Cerebellar cortex (tissue), 1 donor: ENCODE measurements at places on chromosomes 11 and 22.
A peak's percentile ranks its signal among the peaks of the same experiment; 100 is the strongest.

GRCh38 chr11:16011396-16011795 lies 344.9 kb downstream of the SOX6 start:
- no peak for DNase-seq

GRCh38 chr11:3667149-3668035 lies 3.8 kb downstream of the CHRNA10 start:
- DNase-seq: no peak

GRCh38 chr11:115996808-115997188 lies 492.6 kb upstream of the CADM1 start:
- DNase-seq: no peak

DNA sequence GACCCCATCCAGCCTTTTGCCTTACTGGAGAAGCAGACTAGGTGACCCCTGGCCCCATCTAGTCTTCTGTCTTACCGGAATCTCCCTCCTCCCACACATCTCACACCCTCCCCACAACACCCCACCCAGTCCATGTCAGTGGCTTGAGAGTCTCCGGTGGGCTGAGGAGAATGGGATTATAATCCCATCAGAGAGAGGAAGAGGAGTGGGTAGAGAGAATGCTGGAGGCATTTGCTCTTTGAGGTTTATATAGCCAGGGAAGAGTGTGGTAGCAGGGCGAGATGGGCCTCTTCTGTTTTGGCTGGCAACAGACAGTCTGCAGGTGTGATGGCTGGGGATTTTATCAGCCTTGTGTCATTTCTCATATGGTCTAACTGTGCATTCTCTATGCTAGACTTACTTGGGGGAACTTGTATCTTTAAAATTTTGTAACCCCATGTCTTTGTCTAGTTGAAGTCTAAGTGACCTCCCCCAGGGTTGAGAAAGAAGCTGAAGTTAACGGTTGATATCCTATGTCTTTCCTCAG lies 50.3 kb downstream of the GRAMD1B start:
- DNase-seq: no peak

DNA sequence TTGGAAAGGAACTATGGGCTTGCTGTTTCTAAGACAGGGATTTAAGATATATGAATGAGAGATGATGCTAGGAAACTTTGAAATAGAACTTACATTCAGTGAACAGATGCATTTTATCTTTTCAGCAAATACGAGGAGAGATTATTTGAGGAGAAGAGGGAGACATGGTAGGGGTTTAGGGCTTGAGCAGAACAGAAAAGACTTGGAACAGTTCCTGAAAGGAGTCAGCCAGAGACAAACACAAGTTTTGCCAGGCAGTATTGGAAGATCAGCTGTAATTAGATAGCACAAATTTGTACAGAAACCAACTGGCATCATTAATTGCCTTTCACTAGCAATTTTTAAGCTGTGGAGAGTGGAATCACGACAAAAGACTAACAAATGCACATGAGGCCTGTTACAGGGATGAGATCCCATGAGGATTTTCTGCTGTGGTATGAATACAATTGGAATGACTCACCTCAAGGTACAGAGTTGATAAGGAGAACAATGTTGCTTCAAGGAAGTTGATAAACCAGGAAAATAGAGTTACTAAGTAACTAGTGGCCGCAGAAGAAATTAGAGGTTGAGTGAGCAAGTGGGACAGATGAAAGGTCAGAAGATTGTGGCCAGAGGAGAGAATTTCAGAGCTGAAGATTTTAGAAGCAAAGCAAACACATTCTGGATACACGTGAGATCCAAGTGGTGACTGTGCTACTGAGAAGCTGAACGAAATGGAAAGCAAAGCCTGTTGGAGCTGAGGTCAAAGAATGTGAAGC lies 67.9 kb downstream of the CYB5R2 start:
- DNase-seq: no peak

DNA sequence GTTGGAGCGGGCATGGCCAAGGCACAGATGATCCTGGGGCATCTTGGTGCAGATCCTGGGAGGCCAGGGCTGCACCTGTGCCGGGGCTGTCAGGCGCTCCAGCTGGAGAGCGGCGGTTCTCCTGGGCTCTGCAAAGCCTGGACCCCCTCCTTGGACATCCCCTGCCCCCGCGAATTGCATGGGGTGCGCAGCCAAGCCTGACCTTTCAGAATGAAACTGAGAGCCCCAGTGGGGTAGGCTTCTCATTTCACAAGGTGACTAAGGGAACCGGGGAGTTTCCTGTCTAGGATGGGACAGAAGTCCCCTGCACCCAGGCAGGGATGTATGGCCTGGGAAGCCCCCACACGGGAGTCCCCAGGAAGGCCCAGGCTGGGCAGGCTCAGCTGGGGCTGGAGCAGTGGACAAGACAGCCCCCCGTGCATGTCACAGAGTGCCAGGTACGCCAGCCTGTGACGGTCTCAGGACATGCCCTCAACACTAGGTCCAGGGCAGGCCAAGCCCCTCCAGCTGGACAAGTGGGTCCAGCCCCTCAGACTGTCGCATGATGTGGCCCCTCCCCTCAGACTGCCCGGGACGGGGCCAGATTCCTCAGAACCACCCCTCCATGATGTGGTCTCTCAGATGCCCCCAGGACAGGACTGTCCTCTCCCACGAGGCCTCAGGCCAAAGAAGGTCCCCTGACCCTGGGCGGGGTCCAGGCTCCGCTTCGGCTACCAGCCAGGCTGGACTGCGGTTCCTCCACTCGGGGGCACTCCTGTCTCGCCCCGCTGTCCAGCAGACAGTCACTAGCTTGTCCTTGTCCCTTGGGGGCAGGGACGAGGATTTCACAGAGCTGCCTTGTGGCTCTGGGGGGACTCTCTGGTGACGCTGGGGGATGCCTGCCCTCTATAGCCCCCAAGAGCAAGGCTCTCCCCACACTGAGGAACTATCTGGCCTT lies 2.3 kb downstream of the LSP1 start:
- no peak for DNase-seq

- DNase-seq: no peak
Observed at GRCh38 chr11:117097014-117097388, 1.2 kb downstream of the SIK3 start.

DNA sequence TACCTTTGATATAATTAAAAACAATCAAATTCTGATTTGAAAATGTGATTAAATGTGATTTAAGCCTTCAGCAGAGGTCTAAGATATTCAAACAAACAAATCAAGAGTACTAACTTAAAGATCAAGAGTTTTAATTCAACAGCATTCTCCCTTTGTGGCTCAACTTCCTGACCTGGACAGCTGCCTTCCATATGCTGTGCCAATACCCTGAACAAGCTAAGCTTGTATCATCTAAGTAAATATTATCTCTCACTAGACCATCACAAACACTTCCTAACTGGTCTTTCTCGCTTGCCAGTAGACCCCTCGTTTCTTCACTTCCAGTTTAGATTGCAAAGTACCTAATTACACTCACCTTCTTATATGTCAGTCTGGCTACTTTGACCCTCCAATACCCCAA lies 35.9 kb upstream of the P4HA3 start:
- no peak for DNase-seq

DNA sequence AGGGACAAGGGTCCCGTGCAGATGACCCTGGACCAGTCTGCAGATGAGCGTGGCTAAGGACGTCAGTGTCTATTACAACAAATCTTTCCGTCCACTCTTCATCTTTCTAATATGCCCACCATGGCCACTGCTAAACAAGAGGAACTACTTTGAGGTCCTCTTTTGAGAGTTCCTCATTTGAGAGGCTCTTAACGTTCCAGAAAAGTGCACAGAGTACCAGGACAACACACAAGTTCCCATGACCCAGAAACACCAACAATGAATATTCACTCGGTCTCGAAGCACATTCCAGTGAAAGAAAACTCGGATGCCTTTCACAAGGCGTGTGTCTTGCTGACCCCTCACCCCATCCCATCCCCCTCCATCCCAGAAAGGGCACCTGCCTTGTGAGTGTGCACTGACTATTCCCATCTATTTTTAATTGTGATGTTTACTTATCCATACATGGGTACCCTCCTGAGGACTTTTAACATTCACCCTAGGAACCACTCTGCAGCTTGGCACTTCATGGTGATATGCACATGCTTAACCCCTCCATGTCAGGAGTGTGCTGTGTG lies 157.0 kb downstream of the SHANK2 start:
- no peak for DNase-seq

GRCh38 chr11:8060146-8060719 lies 20.8 kb upstream of the TUB start:
- DNase-seq: no peak

DNA sequence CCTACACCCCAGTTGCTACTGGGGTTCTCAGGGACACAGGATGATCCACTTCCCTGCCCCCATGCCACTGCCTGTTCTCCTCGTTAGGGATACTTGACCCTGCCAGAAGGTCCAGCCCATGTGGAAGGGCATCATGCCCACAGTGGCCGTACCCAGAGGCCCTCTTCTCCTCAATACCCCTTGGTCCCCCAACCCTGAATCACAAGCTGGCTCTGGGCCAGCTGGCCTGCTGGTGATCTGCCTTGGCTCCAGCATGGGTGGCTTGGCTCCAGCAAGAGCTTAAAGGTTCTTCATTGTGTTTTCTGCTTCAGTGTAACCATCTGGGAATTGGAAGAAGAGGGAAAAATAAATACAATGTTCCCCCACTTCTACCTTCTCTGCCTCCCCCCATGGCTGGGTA lies 11.1 kb upstream of the TPBGL start:
- DNase-seq: no peak

DNA sequence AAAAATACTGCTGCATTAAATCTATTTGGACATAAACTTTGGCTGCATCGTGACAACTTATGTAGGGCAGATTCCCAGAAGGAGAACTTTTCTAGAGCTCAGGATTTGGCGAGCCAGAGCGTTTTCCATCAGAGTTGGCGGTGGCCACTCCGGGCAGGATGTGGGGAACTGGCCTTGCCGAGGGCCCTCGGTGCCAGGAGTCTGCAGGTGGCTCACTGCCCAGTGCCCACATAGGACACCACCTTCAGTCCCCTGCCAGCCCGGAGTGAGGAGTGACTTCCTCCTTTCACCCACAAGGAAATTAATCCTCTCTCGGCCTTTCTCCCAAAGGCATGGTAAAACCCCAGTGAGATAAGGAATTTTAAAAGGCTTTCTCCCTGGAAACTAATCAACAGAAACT lies 1.6 kb upstream of the LGALS2 start:
- DNase-seq: peak; percentile 85

DNA sequence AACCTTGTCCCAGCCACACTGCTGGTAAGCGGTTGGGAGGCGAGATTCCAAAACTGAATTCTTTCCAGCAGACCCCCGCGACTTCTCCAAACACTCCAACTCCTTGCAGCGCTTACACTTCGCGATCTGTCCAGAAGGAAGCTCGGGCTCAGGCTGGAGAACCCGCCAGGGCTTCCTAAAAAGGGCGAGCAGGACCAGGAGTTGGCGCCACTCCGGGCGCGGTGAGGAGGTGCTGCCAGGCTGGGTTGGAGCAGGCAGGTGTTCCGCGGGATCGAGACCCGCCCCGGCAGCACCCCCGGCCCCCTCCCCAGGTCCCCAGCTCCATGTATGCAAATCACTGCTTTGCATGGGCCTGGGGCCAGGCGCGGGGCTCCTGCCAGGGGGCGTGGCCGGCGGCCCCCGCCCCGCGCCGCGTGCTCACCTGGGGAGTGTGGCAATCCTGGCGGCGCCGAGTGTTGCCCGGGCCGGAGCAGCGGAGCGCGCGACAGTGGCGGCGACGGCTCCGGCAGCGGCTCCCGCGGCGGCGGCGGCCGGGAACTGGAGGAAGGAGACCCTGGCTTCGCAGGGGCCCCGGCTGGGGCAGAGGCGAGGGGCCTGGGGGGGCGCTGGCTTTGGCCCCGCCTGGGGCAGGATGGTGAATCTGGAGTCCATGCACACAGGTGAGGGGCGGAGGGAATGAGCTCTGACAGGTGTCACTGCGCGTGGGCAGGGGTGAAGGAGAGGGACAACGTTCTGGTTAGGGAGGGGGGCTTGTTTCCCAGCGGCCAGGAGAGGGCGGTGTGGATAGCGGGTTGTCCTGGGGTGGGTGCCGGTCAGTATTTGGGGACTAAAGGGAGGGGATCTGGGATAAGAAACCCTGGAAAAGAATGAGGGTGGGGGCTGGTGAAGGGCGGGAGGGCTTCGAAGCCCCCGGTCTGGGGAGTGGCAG lies at the start of gene POU2F3:
TSS of gene POU2F3 (plus strand) at position 428 of the 928 bp plus-strand sequence. CDS start at position 632, 204 bp downstream.
- DNase-seq: no peak

GRCh38 chr22:35611200-35611890 lies 5.8 kb downstream of the MB start:
- no peak for DNase-seq

DNA sequence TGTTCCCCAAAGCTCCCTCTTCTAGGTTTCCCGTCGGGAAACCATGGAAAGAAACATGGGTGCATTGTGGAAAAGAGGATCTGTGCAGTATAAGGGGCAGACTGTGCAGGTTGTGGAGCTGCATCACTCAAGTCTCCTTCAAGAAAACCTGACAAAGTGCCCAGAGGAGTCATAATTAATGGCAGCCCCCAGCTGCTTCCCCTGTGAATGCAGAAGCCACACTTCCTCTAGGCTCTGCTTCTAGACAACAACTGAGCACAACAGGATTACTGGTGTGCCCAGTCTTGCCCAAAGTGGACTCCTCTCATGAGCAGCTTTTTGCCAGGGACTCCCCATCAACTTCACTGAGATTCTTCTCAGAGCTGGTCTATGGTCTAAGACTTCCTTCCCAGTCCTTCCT lies 42.6 kb upstream of the SCUBE2 start:
- DNase-seq: no peak

DNA sequence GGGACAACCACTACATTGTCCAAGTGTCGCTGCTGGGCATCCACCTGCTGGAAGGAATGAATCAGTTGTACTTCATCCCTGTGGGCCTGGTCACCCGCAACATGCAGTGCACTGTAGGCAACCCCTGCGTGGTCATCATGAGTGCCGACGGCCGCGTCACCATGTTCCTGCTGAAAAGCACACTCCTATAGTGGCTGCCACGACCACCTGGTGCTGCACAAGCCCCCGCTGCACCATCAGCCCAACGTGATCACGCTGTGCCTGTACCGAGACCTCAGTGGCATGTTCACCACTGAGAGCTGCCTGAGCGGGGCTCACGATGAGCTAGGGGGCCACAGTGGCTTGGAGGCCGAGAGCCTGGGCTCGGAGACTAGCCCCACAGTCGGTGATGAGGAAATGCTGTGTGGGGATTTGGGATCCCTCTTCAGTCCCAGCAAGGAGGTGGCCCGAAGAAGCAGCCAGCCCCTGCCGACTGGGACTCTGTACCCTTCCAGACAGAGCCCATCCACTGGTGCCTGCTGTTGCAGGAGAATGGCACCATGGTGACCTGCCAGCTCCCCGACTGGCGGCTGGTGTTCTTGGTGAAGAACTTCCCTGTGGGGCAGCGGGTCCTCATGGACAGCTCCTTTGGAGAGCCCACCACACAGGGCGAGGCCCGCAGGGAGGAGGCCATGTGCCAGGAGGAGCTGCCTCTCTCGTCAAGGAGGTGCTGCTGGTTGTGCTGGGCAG lies 15.7 kb upstream of the SLC5A4 start:
- no peak for DNase-seq

DNA sequence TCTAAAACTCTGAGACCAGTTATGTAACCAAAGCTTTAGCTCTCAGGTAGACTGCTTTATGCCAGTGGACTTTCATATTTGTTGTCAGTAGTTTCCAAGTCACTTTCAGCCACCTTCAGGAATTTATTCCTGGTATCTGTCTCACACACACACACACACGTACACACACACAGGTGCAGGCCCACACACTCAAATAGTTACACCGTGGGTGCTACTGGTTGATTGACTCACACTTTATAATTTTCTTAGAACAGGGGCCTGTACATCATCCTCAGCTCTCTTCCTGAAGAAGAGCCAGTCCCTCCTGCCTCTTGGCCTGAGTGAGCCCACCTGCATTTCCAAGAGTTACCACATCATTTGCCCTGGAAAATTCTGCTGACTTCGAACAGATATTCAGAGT lies 555.2 kb downstream of the SOX6 start:
- DNase-seq: no peak
